ENCODE measurements at places on chromosomes 3 and 15.
A peak's percentile ranks its signal among the peaks of the same experiment; 100 is the strongest.

DNA sequence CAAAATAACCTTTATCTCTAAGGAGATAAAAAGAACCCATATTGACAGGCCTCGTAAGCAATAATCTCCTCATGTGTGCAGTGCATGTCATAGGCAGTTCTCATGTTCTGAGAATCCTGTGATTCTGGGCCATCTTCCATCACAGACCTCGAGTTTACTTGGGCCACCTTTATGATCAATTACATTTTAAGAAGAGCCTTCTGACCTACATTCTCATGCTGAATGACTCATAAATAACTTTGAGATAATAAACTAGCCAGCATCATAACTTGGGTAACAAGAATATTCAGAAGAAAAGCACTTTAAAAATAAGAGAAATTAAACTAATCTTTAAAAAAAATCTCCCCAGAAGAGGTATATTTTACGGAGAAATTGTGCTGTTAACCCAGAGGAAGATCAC, 310.7 kb upstream of the ZNF717 start:
- DNase-seq, result no peak

GRCh38 chr15:63046917-63047760, 4.6 kb downstream of the TPM1 start:
- no peak for DNase-seq

GRCh38 chr3:171204942-171205341, 178.4 kb upstream of the SLC2A2 start:
- DNase-seq, result no peak

DNA sequence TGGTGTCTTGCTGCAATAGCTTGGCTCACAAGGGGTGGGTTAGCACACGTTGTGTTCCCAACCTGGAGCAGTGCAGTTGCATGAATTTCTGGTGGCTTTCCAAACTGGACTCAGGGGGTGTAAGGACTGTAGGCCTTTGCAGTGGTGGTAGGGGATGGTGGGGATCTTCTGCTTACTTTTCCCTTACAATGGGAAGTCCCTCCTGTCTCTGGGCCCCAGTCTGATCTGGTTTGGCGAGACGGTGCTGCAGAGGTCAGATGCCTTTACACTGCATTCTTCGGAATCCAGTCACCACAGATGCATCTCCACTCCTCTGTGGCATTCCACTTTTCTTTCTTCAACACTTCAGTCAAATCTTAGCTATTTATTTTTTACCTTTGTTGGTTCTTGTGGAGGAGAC, 132.1 kb downstream of the DOCK3 start:
- no peak for DNase-seq

- DNase-seq, result no peak
Measured at GRCh38 chr3:55746808-55747413, 259.8 kb upstream of the WNT5A start.

- no peak for DNase-seq
Measured at GRCh38 chr3:76245073-76245472, 459.7 kb upstream of the ZNF717 start.

DNA sequence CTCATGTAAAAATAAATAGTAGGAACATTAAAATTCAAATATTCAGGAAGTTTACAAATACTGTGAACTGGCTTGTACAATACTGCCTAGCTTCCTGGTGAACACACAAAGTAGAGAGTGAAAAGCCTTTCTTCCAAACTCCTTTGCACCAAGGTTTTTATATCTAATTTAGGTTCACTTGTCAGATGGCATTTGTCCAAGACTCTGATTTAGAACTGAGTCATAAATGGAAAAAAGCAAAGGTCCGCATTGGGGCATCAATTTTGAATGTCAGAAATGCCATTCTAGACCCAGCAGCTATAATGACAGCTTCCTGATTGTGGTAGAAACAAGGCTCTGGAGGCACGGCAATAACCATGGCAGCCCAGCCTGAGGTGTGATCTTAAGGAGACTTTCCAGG, 160.7 kb downstream of the PDE8A start:
- DNase-seq, result no peak

DNA sequence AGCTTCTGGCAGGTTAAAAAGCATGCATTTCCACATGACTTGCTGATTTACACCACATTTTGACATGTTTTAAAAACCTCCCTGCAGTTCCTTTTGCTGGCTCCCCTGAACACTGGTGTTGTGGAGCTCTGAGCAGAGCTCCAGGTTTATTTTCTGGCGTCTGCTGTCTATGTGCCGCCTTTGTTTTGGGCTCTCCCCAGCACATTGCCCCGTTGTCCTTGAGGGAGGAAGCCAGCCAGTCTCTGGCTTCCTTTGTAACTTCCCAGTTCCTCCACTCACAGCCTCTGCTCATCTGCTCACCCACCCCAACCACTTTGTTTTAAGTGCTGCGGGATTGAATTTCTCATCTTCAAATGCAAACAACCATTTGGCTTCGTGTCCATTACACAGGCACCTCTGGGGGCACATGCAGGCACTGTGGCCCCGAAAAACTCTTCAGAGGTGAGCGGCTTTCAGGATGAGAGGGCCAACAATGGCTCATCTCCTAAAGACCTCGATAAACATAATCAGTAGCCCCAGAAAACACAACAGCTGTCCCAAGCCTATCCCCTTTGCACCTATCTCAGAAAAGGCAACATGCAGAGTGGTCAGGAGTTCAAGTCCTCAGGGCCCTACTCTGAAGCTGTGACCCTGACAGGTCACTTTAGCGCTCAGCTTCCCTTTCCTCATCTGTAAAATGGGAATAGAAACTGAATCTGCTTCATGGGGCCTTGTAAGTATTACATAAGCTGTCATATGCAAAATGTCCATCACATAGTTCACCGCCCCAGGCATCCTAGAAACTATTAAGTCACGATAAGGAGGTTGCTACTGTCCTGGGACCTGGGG, 1.3 kb upstream of the MEF2A start:
- peak; percentile 62 for DNase-seq

GRCh38 chr15:84980196-84981053, 1.2 kb upstream of the PDE8A start:
- DNase-seq, result no peak

GRCh38 chr3:153273217-153273616, 111.2 kb downstream of the RAP2B start:
- no peak for DNase-seq

DNA sequence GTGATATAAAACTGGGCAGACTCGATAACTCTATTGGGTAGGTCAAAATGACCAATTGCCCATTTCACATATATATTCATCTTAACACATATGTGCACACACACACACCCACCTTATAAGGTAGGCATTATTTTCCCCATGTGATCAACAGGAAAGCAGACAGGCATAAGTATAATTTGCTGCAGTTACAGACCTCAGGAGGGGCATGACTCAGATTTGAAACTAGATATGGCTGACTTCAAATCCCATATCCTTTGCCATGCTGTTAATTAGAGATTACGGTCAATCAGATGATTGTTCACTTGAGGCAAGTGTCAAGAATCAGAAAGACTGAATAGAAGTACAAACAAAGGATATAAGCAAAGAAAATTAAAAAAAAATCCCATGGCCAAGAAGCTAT, 910.6 kb downstream of the NTRK3 start:
- DNase-seq, result no peak

DNA sequence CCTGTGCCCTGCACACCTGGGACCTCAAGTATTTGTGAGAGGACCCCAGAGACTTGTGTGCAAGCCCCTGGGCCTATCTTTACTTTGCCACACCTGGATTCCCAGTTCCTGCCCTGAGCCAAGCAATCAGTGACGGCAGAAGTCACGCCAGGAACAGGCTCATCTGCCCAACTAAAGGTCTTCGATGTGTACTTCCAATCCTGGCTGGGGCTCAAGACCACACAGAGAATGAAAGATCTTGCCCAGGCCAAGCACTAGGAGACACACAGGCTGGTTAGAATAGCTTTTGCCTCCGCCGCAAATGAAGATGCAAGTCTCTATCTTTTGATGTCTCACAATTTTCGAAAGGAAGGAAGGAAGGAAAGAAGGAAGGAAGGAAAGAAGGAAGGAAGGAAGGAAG, 228.8 kb downstream of the OCA2 start:
- no peak for DNase-seq

DNA sequence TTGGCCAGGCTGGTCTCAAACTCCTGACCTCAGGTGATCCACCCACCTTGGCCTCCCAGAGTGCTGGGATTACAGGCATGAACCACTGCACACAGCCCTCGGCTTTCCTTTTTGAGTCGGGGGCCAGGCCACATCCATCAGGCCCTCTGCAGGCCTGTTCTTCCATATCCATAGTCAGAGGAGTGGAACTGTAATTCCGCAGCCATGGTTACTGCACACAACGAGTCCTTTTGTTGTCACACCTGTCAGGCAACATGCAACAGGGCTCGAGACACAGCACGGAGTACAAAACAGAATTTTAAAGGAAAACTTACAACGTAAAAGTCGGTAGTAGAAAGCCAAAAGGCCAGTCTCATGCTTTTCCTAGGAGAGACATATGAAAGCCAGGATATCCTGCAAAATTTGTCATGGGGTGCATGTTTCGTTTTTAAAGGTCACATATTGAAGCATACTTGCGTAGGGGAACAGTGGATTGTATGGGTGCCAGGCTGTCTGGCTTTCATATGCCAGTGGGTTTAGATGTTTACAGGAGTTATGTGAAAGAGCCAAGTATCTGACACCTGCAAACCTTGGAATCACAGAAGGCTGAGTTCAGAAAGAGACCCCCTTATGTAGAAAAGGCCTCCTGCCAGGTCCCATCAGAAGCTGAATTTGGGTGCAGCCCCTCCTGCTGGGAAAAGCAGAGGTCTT, 63.2 kb upstream of the LPP start:
- DNase-seq, result no peak

- no peak for DNase-seq
Measured at GRCh38 chr3:38616658-38617057, 32.8 kb downstream of the SCN5A start.

- no peak for DNase-seq
Measured at GRCh38 chr3:140580746-140581145, 97.1 kb upstream of the TRIM42 start.

DNA sequence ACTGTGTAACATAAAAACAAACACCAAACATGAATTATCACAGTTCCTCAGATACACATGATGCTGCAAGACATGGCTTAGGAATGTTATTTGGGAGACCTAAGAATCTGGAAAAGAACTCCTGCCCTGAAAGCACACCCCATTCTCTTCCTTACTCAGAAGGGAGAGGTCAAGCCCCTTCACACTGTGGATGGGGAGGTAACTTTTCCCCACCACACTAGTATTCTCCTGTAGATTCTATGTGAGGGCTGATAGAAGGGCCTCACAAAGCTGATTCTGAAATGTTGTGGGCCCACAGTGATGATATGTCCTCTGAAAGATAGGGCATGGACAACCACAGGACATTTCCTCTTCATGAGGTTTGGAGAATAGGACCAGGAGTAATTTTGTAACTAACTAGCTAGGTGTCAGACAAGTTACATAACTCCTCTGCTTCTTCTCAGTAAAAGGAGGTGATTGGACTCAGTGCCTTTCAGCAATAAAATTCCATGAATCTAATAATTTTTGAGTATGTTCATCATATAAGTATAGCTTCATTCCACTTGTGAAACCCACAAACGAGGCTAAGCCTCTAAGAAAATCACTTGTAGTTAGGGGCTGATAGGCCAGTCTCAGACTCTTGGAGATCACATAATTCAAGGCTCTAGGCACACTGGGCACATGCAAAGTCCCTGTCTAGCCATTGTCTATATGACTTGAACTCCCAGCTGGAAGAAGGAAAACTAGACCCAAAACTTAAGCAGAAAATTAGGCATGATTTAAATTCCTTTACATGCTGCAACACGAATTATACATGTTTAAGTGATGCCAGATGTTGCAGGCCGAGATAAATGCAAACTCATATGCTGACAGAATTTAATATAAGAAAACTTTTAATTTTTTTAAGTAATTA, 7.5 kb downstream of the PTX3 start:
- DNase-seq, result no peak

DNA sequence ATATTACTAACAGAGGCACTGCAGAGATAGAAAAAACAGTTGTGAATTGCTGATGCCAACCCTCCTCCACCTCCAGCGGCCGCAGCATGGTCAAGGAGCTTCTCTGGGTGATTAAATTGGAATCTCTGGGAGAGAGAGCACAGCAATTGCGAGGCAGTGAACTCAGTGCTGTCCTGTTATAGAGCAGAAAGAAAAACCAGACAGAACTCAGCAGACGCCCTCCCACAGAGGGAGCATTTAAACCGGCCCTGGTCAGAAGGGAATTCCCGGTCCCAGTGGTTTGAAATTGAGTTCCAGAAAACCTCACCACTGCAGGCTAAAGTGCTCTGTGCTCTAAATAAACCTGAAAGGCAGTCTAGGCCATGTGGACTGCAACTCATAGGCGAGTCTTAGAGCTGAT, 175.4 kb downstream of the SQOR start:
- no peak for DNase-seq
